ENCODE measurements at places on chromosomes 2 and 18.

DNA sequence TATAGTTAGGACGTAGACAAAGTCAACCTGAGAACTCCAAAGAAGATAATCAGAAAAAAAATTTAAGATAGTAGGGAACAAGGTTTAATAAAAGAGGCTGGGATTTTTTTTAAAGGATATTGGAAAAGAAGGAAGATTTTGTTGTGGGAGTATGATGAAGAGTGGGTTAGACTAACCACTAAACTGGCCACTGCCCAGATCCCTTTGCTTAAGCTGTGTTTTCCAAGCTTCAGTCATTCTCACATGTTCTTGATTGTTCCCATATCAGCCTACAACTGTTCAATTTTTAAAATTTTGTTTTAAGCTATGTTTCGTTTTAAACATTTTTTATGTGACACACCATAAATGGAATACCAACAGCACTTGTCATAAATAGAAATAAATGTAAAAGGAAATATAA is 284.5 kb upstream of the MMADHC start:
- DNase-seq: no peak

- no peak for DNase-seq
Observed at GRCh38 chr2:68971591-68972231, 2.7 kb upstream of the GKN1 start.

DNA sequence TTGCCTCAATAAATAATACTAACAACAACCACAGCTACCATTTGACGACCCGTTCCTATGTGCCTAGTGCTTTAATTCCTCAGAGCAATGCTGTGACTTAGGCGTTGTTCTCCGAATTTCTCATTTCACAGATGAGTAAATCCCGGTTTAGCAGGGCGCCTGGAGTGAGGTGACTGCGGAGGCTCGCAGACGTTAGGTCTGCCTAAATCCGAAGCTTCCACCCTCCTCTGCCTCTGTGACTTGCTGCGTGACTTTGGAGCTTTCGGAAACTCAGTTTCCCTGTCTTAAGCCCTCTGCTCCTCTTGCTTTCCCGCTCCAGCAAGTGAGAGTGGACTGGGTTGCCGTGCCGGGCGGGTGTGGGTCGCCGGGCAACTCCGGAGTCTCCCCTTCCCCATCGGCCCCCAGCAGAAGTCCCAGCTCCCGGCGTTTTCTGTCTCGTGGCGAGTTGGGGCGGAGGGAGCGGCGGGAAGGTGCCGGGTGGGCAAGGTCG is 711 bp upstream of the ATOH8 start:
- DNase-seq: no peak

- peak; percentile 56 for DNase-seq
Observed at GRCh38 chr2:109644571-109645275, 30.6 kb downstream of the SOWAHC start.

GRCh38 chr2:52510432-52510831 is 1257.2 kb upstream of the CHAC2 start:
- DNase-seq: no peak

GRCh38 chr2:68195096-68195495 is 37.4 kb downstream of the PNO1 start:
- no peak for DNase-seq

GRCh38 chr18:59697236-59697932 is at the start of gene CCBE1:
TSS of gene CCBE1 (minus strand) at chr18:59697423.
- DNase-seq: peak; percentile 76

DNA sequence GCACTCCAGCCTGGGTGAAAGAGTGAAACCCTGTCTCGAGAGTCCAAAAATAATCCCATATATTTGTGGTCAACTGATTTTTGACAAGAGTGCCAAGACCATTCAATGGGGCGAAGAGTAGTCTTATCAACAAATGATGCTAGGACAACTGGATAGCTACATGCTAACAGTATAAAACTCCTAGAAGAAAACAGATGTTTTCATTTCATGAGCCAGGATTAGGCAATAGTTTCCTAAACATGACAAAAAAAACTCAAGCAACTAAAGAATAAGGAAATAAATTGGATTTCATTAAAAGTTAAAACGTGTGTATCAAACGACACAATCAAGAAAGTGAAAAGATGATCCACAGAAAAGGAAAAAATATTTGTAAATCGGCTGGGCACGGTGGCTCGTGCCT is 6.3 kb downstream of the LIMS2 start:
- no peak for DNase-seq

- DNase-seq: peak; percentile 86
Observed at GRCh38 chr2:136225950-136226835, 108.2 kb upstream of the CXCR4 start.

DNA sequence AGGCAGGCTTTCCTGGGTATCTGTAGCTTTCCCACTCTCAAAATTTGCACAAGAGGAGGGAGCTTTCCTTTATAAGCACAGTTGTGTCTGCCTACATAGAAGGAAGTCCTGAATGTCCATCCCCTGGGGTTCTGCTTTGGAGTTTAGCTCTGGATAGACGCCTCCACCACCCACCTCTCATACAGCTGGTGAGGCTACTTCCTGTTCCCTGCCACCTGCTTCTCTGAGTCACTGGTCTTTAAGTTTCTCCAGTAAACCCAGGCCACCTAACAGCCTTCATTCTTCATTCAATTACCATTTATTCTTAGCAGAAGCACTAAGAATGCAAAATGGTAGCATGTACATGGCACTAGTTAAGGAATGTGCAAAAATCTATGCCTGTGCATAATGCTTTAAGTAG is 407.8 kb downstream of the CDH2 start:
- DNase-seq: no peak

DNA sequence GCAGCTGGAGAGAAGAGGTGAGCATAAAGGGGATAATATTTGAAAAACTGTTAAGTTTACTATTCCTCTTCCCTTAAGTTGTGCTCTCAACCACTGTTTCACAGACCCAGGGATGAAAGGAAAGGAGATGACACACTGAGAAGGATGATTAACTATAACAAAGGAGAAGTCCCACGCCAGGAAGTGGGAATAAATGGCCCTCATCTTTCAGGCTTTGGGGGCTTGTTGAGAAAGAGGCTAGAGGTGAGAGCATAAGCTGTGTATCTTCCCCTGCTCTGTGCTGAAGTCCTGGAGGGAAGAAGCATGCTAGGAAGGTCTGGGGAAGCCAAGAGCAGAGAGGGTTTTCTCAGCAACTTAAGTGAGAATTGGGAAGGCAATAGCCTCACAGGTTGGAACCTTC is 399.1 kb upstream of the ATP5MC3 start:
- DNase-seq: no peak

DNA sequence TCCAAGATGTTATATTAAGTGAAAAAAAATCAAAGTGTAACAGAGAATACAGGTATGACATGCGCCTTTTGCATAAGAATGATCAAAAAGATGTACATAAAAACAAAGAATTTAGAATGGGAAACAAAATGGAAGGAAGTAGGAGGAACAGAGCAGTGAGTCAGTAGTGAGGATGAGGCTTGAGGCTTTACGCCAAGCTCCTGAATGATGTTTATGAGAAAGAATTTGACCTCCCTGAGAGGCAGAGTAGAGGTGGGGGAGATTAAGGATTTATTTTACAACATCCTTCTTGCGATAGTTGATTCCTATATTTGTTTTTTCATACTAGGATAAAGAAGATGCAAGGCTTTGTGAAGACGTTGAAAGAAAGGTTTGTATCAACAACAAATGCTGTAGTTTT is 81.4 kb downstream of the DCDC2C start:
- no peak for DNase-seq

GRCh38 chr2:48938231-48938630 is 182.7 kb upstream of the LHCGR start:
- no peak for DNase-seq

- DNase-seq: no peak
Observed at GRCh38 chr18:28766721-28767120, 589.8 kb upstream of the CDH2 start.

- no peak for DNase-seq
Observed at GRCh38 chr2:238925816-238926521, 78.1 kb downstream of the TWIST2 start.

DNA sequence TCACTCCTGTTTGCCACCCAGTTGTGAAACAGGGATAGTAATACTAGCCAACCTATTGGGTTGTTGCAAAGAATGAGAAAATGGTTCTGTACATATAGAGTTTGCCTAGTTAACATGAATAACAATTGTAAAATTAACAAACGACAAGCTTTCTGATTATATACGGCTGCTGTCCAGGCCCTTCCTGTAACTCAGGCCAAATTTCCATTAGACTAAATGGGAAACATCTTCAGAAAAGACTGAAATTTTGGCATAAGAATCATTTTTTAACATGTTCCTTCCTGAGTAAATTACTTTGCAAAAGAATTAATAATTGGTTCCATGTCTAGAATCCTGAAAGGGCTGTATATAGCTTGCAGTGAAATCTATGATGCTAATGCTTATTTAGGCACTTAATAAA is 117.7 kb upstream of the SATB2 start:
- DNase-seq: no peak

DNA sequence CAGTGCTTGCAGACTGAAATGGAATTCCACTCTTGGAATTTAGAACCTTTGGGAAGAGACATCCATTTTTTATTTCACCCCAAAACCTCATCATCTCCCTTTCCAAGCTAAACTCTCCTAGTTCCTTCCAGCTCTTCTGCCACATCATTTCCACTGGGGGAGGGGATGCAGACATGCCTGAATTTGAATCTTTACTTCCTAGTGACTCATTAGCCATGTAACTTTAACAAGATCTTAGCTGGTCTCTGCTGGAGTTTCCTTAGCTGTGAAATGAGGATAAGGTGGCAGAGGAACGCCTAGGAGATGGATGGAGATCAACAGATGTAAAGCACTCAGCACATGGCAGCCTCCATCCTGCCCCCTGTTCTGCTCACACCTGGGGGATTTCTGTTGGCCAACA is 266.8 kb downstream of the EN1 start:
- no peak for DNase-seq

DNA sequence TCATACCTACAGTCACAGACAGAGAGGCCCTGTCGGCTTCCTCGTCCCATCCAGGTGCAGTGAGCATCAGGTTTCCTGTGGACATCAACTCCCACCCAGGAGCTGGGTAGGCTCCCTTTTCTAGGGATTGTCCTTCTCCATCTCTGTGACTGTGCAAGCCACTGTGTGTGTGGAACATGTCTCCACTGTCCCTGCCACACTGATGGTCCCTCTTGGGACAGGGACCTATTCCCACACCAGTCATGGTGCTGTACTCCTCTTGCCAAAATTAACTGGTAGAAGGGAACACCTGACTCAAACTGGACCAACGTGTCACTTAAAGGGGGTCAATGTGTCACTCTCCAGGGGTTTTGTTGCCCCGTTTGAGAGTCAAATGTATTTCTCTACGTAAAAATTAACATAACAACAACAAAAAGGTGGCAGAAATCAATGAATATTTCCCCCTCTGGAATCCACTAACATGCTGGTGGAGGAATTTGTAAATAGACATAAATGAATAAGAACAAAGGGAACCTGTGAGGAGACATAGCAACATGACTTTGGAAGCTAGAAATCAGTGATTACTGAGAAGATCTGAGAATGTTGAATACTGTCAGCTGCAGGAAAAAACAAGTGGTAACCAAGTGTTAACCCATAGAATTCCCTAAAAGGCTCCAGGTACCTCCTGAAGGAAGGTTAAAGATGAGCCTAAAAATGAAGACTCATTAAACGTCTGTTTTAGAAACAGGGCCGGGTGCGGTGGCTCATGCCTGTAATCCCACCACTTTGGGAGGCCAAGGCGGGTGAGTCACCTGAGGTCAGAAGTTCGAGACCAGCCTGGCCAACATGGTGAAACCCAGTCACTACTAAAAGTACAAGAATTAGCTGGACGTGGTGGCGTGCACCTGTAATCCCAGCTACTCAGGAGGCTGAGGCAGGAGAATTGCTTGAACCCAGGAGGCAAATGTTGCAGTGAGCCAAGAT is 40.4 kb downstream of the SH2D6 start:
- no peak for DNase-seq

DNA sequence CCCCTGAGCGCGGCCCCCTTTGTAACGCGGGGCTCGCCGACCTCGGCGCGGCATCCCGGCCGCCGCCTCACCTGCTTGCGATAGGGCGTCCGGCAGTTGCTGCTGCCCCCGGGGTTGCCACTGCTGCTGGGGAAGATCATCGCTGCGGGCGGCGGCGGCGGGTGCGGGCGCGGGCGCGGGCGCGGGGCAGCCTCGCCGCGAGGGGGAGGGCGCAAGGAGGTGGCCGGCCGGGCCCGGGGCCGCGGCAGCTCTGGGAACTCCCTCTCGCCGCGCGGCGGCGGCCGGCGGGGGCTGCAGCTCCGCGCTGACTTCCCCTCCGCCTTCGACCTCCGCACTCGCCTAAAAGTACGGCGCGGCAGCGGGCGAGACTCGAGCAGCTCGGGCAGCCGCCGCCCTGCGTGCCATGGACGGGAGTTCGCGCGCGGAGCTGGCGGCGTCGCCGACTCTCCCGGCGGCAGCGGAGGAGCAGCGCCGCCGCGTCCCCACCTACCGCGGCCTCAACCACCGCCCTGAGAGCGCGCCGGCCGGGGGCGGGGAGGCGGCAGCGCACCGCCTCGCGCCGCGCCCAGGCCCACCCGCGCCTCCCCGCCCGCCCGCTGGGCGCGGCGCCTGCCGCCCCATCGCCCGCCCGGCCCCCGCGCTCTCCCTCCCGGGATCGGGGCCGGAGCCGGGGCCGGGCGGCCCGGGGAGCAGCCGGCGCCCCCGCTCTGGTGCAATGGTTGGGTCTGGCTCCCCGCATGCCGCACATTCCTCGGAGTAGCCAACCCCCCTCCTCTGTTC is 86.0 kb downstream of the RBMS1 start:
- peak; percentile 80 for DNase-seq

DNA sequence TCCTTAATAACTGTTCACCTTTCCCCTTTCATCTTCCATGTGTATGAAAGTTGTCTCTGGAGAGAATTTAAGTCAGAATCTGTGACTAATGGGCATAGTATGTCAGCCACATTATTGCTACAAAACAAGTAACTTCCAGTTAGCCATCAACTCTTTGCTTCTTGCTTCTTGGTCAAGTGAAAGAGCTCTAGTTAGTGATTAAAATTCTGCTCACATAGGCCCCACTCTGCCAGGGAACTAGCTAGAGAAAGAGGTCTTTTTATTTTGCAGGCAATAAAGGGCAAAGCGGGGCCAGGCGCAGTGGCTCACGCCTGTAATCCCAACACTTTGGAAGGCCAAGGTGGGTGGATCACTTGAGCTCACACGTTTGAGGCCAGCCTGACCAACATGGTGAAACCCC is 64.6 kb downstream of the COLEC12 start:
- no peak for DNase-seq

- no peak for DNase-seq
Observed at GRCh38 chr2:30897539-30897938, 90.3 kb upstream of the CAPN13 start.

GRCh38 chr2:217535957-217536708 is 466.7 kb downstream of the TNS1 start:
- DNase-seq: no peak

Data from tongue (tissue), 3 donors.